NCI-H526 (cell line): ENCODE measurements at places on chromosomes 5 and 9.

- no peak for DNase-seq
Measured at GRCh38 chr5:127084656-127085055, 11.4 kb upstream of the C5orf63 start.

DNA sequence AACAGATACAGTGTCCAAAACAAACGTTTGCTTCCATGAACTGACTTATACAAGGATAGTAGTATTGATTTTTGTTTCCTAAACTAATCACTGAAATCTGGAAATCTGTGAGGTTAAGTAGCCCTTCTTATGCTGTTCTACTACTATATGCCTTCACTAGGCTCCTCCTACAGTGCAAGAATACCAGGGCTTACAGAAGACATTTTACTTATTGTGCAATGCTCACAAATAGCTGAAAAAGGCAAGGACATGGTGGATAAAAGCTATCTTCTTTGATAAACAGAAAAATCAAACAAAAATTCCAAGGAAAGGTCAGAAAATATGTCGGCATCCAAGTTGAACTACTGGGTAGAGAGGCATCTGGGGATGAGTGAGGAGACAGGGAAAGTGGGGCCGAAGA, 61.9 kb downstream of the OXCT1 start:
- no peak for DNase-seq

GRCh38 chr9:13817754-13818278, 496.1 kb downstream of the NFIB start:
- DNase-seq, result no peak

- DNase-seq, result no peak
Measured at GRCh38 chr9:21812415-21812814, 10.0 kb downstream of the MTAP start.

DNA sequence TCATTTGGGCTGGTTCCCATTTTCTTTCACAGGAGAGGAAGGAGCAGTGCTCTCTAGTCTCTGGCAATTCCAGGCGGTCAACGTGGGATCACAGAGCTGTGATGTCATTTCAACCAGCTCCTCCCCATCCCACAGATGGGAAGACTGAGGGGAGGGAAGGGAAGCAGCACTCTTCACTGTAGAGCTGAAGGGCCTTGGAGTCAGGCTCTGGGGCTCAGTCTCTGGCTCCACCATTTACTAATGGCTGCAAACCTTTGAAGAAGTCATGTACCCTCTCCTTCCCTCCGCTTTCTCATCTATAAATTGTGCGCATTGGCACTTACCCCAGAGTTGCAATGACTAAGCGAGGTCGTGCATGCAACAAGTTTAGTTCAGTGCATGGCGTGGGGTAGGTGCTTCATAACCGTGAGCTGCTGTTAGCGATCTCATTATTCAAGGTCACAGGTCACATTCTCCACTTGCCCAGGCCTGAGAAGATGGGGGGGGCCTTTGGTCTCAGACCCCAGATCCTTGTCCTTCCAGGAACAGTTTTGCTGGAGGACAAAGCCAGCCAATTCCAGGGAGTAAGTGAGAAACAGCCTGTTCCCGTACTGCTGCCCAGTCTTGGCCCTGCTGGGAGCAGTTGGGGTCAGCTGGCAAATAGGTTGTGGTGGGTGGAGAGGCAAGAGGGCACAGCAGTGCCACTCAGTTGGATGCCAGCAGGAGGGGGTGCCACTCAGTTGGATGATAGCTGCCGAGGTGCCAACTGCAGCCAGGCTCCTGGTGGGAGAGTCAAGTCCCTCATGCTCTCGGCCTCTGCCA, 136.7 kb downstream of the RGS3 start:
- DNase-seq, result no peak

- DNase-seq, result no peak
Measured at GRCh38 chr5:97543166-97543565, 360.1 kb upstream of the RIOK2 start.

- DNase-seq, result no peak
Measured at GRCh38 chr5:123755653-123756317, 243.8 kb downstream of the CSNK1G3 start.

GRCh38 chr9:113654605-113655428, 191.3 kb downstream of the RGS3 start:
- DNase-seq, result no peak

DNA sequence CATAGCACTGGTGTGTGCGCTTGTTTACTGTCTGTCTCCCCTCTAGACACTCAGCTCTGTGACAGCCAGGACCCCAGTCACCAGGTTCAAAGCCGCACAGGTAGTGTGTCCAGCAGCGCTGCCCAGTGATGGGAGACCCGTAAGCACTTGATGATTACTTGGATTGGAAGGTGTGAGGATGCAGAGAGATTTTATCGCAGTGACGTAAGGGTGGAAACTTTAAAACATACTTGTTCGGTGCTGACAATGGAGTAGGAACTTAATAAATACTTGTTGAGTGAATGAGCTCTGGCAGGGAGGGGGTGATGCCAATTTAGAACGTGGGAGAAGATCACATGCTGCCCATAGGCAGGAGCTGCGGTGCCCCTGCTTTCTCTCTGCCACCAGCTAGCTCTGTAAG, 99.2 kb upstream of the PITX1 start:
- no peak for DNase-seq

GRCh38 chr5:83473346-83474160, 2.0 kb downstream of the VCAN start:
- DNase-seq, result peak; percentile 53

DNA sequence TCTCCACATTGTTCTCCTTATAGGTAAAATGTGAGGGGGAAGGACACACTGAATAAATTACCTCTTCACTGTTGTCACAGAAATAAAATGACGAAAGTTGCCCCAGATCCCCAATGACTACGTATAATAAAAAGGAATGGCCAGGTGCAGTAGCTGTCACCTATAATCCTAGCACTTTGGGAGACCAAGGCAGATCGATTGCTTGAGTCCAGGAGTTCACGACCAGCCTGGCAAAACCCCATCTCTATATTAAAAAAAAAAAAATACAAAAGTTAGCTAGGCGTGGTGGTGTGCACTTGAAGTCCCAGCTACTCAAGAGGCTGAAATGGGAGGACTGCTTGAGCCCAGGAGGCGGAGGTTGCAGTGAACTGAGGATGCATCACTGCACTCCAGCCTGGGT, 82.2 kb upstream of the APC start:
- DNase-seq, result no peak

DNA sequence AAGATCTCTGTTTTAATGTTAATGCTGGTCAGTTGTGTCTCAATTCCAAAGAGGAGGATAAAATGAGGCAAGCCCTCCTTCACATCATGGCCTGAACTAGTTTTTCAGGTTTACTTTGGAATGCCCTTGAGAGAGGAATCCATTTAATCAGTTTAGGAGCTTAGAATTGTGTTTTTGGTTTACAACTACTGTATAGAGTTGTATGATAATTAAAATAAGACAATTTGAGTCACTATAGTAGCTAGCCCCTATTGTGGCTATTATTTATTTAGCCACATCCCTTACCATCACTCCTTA, 107.8 kb upstream of the PRLR start:
- DNase-seq, result no peak

- DNase-seq, result no peak
Measured at GRCh38 chr9:98222885-98223691, 30.7 kb upstream of the CORO2A start.

GRCh38 chr9:95009459-95009858, 283.0 kb downstream of the AOPEP start:
- DNase-seq, result peak; percentile 8

GRCh38 chr9:116549061-116549664, 137.9 kb upstream of the TRIM32 start:
- no peak for DNase-seq

DNA sequence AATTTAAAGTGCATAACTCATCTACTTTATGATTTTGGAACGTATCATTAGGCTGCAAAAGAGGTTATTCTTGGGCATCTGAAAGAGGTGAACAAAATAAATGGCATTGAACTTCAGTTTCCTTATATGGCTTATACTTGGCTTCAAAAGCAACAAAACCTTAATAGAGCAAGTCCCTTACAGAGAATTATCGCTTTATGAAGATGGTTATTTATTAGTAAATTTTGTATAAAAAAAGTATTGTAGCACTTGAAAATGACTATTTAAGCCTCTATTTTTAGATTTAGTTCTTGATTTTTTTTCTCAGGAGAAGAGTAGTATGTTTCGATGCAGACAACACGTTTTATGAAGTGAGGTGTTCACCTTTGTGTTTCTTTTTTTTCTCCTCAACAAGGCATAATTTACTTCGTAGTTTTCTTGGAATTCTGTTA, 2.0 kb downstream of the ERBIN start:
- no peak for DNase-seq

DNA sequence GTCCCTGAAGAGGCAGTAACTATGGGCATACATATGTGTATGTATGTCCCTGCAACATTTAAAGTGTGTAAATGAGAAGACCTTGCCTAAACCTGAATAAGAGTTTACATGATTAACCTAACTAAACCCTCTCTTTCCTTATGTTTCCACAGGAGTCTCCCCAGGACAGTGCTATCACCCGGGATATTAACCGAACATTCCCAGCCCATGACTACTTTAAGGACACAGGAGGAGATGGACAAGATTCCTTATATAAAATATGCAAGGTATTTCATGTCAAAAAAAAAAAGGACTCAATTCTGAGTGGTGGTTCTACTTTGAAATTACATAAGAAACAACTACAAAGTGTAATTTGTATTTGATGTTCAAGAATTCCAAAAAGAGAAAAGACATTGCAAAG, 31.7 kb downstream of the GPR21 start:
- no peak for DNase-seq

DNA sequence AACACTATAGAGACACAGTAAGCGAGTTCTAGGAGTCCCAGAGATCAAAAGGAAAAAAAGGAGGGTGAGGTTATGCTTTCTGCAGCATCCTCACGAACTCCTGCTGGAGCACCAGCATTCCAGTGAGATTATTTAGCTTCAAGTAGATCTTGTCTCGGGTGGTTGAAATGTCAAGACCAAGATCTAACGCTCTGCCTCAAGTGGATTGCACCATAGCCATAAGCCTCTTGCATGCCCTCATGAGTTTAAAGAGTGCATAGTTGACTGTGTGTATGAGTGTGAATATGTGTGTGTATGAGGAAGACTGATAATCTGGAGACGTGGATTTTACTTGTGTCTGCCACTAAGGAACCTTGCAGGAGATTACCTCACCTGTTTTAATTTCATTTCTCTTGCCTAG, 335.3 kb upstream of the ADAMTSL1 start:
- no peak for DNase-seq
